Stimulated activated CD8-positive, alpha-beta memory T cell treated with anti-CD3 and anti-CD28 coated beads, Interleukin-4, amount 100 ng/mL, for 1 hour (primary cell): ENCODE measurements at places on chromosomes 7 and 10.

DNA sequence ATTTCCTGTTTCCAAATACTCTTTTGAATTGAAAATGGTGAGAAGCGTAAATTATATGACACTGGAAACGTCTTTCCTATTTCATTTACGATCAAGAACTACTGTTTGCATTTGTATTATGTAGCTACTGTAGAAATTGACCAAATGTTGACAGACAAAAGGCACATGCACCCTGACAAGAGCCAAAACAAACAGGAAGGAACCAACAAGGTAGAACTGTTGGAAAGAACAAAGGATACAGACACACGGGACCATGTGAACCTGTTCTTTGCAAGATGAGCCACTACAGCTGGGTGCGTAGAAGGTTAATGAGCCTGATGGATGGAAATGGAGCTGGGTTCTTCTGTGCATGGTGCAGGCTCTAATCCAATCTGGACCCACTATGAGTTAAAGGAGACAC lies 48.4 kb upstream of the FZD8 start:
- no peak for DNase-seq

- no peak for DNase-seq
Observed at GRCh38 chr7:70907259-70908247, 224.4 kb upstream of the GALNT17 start.

DNA sequence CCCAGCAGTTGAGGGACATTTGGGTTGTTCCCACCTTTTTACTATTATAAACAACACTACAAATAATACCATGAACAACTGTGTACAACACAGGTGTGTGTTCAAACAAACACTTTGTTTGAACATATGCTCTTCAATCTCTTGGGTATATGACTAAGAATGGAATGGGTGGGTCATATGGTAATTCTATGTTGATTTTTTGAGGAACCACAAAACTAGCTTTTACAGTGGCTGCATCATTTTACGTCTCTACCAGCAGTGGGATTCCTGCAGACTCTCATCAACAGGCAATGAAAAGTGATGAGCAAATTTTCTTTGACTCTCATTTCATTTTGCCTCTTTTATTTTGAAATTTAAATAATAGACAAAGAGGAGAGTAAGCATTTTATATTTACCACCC lies 116.9 kb upstream of the KLF14 start:
- DNase-seq, result no peak

DNA sequence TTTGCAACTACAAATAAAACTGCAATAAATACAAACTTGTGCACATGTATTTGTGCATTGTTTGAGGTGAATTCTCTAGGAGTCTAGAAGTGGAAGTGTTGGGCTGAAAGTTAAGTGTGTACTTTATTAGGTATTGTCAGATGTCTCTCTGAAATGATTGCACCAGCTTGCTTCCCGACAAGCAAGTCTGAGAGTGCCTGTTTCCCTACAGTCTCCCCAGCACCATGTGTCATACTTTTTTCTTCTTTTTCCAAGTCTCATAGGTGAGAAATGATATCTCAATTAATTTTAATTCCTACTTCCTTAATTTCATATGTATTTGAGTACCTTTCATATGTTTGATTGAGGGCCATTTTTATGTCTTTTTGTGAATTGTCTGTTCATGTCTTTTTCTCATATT lies 336.2 kb downstream of the PAXIP1 start:
- DNase-seq, result no peak

- no peak for DNase-seq
Observed at GRCh38 chr7:151195616-151196450, 8.8 kb upstream of the ASB10 start.

GRCh38 chr10:105017116-105017515 lies 376.0 kb downstream of the SORCS3 start:
- DNase-seq, result no peak

GRCh38 chr10:113957013-113957412 lies 86.7 kb upstream of the ADRB1 start:
- no peak for DNase-seq

- no peak for DNase-seq
Observed at GRCh38 chr10:124366343-124366742, 52.4 kb downstream of the OAT start.
